ENCODE measurements at places on chromosomes 6 and 20.

DNA sequence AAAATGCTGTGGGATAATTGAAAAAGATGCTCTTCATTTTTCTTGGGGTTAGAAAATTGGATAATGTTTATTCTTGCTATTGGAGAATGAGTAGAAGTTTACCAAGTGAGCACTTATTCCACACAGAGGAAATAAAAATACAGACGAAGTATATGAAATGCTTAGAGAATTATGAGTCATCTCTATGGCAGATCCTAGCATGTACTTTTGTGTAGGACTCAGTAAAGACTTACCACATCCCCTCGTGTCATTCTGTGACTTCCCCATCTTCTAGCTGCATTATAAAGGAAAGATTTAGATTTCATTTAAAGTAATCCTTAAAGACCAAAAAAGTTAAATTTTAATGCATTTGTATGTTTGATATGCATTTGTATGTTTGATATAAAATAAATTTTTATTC is 685.6 kb downstream of the TBC1D32 start:
- no peak for DNase-seq

GRCh38 chr6:28841290-28841689 is 82.5 kb downstream of the TRIM27 start:
- DNase-seq: no peak

GRCh38 chr20:44930517-44931168 is 20.8 kb downstream of the PABPC1L start:
- DNase-seq: no peak

GRCh38 chr6:41367700-41368099 is 32.3 kb downstream of the NCR2 start:
- no peak for DNase-seq

GRCh38 chr20:15921930-15922329 is 651.3 kb downstream of the KIF16B start:
- no peak for DNase-seq

DNA sequence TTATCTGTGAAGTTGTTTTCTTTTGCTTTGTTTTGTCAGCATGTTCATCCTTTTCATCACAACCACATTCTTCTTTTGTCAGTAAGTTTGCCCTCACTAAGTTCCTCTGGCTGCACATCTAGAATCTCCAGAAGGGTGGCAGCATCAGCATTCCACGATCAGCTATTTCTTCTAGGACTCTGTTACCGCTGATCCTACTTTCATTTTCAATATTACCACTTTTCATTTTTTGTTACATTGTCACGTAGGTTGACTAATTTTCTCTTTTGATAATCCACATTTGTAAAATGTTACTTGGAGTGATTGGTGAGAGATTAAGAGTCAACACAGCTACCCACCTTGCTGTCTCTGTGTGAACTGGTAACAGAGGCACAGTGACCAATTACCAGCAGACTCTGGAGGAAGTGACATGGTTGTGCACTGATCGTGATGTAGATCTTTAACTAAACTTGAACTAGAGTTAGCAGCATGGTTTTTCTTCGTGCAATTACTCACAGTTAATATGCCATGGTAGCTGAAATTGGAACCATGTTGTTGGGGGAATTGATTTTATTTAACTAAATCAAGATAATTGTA is 307.9 kb upstream of the SLC35B3 start:
- DNase-seq: peak; percentile 12

- no peak for DNase-seq
Measured at GRCh38 chr6:6971369-6971768, 136.4 kb upstream of the RREB1 start.

DNA sequence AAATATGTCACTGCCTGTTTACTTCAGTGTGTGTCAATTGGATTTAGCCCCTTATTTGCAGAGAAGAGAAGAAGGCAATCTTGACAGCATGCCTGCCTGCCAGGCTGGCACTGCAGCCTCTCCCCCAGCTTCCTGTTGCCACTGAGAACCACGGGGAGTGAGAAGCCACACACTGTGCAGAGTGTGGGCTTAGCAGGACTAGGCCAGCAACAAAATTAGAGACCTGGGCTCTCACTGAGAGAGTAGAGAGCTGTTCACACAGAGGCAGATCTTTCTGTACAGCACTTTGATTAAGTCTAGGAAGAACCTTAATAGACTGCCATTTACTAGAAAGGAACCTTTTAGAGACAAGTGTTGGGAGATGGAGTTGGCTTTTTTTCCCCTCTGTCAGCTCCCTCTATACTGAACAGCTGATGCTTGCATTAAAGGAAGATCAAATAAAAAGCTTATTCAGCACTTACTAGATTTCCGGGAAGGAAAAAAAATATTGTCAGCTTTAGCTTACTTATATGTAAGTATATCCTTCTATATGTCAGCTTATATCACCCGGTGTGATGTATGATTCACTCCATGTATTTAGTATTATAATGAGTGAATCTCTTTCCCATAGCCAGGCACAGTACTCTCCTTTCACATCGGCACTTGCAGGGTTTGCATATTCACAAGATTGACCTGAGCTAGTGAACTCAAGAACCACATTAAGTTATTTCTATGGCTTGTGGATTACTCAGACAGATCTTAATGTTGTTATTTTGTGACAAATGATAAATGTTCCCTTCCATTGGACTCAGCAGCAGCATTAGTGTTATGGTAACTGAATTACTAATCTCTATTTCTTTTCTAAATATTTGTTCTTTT is 851.0 kb upstream of the EPHA7 start:
- no peak for DNase-seq

DNA sequence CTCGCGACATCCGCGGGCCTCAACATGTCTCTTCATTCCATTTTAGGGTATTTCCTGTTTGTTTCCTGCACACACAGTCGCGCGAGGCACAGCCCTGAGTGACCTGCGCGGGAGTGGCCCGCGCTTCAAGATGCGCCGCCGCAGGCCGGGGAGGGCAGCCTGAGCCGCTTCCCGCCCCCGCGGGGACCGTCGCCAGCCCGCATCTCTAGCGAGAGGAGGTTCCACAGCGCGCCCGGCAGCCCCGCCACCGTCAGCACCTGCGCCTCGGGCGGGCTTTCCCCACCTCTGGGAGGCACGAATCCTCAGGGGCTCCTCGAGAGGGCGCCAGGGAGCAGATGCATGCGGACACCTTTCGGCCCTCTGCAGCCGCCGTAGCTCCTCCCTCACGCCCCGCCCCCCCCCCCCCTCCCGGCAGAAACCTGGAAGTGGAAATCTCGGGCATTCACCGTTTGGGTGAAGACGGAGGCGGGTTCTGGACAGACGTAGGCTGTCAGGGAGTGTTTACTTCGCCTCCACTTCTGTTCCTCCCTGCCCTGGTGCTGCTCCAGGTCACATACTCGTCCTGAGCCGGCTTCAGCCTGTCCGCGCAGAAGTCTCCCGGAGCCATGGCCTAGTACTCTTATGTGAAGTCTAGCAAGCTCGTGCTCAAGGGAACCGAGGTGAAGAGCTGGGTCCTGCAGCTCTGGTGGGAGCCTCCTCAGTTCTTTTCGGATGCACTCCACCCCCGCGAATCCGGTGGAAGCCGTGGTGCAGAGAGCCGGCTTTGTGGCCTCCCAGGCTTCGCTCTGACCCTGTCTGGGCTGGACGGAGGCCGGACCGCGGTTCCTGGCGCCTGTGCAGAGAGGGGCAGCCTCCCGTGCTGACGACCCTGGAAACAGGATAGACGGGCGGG is 880.5 kb upstream of the DEFB115 start:
- peak; percentile 82 for DNase-seq

- no peak for DNase-seq
Measured at GRCh38 chr20:3788685-3789155, 2.2 kb upstream of the CENPB start.

- no peak for DNase-seq
Measured at GRCh38 chr6:109702791-109703190, 11.7 kb downstream of the FIG4 start.

- DNase-seq: no peak
Measured at GRCh38 chr6:109243863-109244825, 138.1 kb downstream of the CD164 start.

GRCh38 chr6:75329703-75330102 is 45.1 kb upstream of the TMEM30A start:
- DNase-seq: no peak

- no peak for DNase-seq
Measured at GRCh38 chr6:16503970-16504415, 257.3 kb downstream of the ATXN1 start.

GRCh38 chr20:13271098-13271497 is 50.0 kb downstream of the ISM1 start:
- no peak for DNase-seq

GRCh38 chr20:61937963-61938838 is 127.5 kb downstream of the TAF4 start:
- no peak for DNase-seq

Measured in CD8-positive, alpha-beta T cell (primary cell).